Activated CD4-positive, CD25-positive, alpha-beta regulatory T cell (primary cell): ENCODE measurements at places on chromosomes 6 and 20.

DNA sequence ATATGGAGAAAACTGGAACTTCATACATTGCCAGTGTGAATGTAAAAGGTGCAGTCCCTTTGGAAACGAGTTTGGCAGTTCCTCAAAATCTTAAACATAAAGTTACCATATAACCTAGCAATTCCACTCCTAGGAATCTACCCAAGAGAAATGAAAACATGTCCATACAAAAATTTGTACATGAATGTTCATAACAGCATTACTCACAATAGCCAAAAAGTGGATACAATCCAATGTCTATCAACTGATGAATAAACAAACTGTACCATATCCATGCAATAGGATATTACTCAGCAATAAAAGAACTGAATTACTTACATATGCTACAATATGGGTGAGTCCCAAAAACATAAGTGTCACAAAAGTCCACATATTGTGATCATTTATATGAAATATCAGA is 48.7 kb upstream of the ERVFRD-1 start:
- DNase-seq = no peak

DNA sequence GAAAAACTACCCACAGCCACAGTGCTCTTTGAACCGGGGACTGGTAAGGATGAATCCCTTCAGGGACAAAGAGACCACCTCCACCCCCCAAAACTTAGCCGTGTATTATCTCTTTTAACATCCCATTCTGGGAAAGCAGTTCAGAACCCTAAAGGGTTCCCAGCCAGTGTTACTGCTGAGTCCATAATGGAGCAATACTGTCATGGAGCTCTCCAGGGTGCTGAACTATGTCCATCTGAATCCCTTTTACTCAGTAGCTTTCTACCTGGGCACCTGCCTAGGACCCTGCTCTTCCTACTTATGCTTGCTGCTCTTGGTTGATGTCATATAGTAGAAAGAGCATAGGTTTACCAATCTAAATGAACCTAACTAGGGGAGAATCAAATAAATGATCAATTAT is 22.3 kb upstream of the SAYSD1 start:
- no peak for DNase-seq

- DNase-seq = no peak
Measured at GRCh38 chr20:49381558-49382493, 100.6 kb downstream of the KCNB1 start.

GRCh38 chr6:156511570-156511969 is 265.6 kb upstream of the ARID1B start:
- no peak for DNase-seq

- DNase-seq = no peak
Measured at GRCh38 chr20:53617791-53618489, 24.3 kb upstream of the ZNF217 start.

DNA sequence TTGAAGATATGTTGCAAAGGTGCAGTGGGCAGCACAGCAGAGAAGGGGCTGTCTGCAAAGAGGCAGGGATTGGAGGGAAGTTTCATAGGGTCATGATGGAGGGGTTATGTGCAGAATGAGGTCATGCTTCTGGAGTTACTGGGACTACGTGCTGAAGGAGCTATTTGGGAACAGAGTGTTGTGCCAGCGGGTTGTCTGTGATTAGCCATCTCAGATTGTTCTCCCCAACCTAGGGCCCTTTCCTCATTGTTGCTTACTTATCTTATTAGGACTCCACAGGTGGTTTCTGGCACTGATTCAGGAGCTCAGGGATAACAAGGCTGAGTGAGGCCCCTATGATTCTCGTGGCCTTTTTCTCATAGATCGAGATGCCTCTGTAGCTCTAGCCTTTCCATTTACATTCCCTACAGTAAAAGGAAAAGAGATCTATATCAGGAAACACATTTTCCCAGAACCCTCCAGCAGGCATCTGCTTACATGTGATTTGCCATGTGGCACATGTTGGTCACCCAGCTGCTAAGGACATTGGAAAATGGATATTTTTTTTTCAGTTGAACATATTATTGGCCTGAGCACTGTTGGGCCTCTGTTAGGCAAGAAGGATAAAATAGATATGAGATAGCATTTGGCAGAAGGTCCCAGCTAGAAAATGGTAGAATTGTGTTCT is 429.6 kb upstream of the PLCB4 start:
- DNase-seq = no peak

- no peak for DNase-seq
Measured at GRCh38 chr6:111791415-111791814, 81.8 kb downstream of the FYN start.

DNA sequence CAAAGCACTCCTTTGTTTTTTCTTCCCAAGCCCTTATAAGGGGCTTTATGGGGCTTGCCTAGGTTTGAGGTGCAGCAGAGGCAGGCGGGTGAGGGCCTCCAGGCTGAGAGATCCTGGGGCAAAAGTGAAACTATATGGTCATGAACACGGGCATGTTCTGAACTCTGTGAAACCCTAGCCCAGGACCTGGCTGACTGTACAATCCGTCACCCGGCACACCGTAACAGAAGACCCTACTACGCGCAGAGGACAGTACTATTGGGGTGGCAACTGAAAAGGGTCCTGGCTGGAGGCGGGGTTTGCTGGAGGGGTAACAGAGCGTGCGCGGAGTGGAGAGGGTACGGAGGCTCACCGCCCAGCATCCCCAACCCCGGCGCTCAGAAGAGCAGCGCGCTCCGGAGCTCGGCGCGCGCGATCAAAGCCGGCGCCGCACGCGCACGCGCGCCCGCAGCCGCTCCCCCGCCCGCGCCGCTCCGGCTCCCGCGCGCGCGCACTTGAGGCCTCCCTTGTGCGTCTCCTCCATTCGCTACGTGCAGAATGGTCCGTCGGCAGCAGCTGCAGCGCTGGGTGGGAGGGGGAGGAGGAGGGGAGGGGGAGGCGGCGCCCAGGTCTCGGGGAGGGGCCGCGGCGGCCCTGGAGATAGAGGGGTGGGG is 54.2 kb downstream of the MRPL14 start:
- no peak for DNase-seq

- no peak for DNase-seq
Measured at GRCh38 chr6:144190593-144190992, 40.3 kb downstream of the STX11 start.

- DNase-seq = no peak
Measured at GRCh38 chr6:134372603-134373281, 54.8 kb upstream of the SGK1 start.

DNA sequence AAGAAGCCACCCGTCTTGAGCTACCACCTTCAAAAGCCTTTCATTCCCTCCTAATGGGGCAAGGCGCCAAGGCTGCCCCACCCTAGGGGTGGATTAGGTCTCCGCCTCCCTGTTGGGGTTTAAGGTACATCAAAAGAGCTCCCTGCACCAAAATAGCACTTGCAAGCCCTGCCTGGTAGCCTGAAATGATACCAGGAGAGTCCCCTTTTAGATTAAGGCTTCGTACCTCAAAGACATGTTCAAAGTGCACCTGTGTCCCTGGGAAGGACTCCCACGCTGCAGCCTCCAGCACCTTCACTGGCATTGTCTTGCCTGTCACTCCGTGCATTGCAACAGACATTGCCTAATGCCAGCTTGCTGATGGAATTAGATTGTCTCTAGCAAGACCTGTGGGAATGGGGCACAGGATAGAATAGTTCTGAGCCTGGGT is 15.7 kb upstream of the CDKN1A start:
- no peak for DNase-seq
